SJSA1 (cell line): ENCODE measurements at places on chromosomes 12 and 14. TPM values are rescaled to one million over a fixed set of nuclear protein-coding genes. Genes with fewer than 3 reads are reported as not detected.

- no peak overlapping the region for H3K4me3 ChIP-seq
- no peak overlapping the region for H3K27ac ChIP-seq
- H3K4me1 ChIP-seq: no peaks in the 10 kb centered on the region
Measured at GRCh38 chr12:1367331-1368291, 226.8 kb downstream of the FBXL14 start.

DNA sequence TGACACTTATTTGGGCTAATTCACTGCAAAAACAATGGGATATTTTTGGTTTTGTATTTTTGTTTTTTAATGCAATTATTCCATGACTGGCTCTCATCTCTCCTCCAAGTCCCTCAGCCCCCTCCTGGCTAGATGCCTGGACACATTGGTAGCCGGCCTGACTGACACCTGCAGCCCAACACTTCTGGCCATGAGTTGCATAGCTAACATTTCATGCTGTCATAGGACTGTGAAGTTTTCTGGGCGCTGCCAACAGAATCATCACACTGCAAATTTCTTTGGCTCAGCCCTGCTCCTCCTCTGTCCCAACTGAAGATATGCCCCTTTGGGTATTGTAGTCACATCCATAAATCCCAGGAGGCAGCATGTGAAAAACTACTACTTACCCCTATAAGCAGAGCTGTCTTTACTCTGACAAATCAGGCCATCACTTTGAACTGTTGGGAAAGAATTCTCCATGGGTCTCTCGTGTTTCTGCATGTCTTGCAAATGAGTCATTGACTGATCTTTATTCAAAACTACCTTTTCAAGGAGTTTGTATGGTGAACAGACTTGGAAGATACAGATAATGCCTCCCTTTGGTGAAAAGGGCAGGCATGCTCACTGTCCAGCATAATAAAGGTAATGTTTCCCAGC lies 126.7 kb upstream of the LGR5 start:
- H3K36me3 ChIP-seq: no peaks in the 10 kb centered on the region
- no peak for DNase-seq
- H3K27me3 ChIP-seq: no peaks in the 10 kb centered on the region
- H3K4me1 ChIP-seq: no peaks in the 10 kb centered on the region
- no peak overlapping the region for H3K27ac ChIP-seq
- H3K4me3 ChIP-seq: no peak overlapping the region

GRCh38 chr14:75715926-75716780 lies 55.1 kb downstream of the TTLL5 start:
- peaks cover 41% of the 10 kb centered on the region for H3K27me3 ChIP-seq
- no peak for DNase-seq
- H3K36me3 ChIP-seq: peaks cover 7% of the 10 kb centered on the region; the same call in 1 of the 2 replicates
- peaks cover 22% of the 10 kb centered on the region for H3K4me1 ChIP-seq
- no peak overlapping the region for H3K27ac ChIP-seq
- H3K4me3 ChIP-seq: no peak overlapping the region

- no peak overlapping the region for H3K27ac ChIP-seq
- H3K27me3 ChIP-seq: peaks cover 3% of the 10 kb centered on the region; the same call in 1 of the 2 replicates
- peak overlapping the region; percentile 44 for H3K4me3 ChIP-seq
- H3K36me3 ChIP-seq: no peaks in the 10 kb centered on the region
- DNase-seq: no peak
Measured at GRCh38 chr12:88579161-88579517, 1.1 kb downstream of the KITLG start.

DNA sequence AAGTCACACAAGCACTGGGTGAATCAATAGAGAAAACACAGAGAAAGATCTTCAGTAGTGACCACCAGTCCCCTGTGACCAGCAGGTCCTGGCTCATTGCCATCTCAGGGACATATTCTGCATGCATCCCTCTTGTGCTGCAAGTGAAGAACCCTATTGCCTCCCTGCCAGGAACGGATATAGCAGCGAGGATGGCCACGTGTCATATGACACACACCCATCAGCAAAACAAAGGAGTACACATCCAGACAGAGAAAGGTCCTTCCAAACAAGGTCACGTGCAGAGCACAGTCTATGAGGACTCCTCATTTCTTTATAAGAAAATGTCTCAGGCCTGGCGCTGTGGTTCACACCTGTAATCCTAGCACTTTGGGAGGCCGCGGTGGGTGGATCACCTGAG lies 638.4 kb downstream of the FLRT2 start:
- H3K4me1 ChIP-seq: no peaks in the 10 kb centered on the region
- no peak overlapping the region for H3K4me3 ChIP-seq
- no peaks in the 10 kb centered on the region for H3K27me3 ChIP-seq
- H3K36me3 ChIP-seq: no peaks in the 10 kb centered on the region
- H3K27ac ChIP-seq: no peak overlapping the region
- no peak for DNase-seq

- no peak for DNase-seq
- H3K36me3 ChIP-seq: no peaks in the 10 kb centered on the region
- H3K4me3 ChIP-seq: no peak overlapping the region
- H3K27me3 ChIP-seq: no peaks in the 10 kb centered on the region
- peak overlapping the region; percentile 66 for H3K27ac ChIP-seq
Measured at GRCh38 chr12:114767906-114768722, 84.1 kb upstream of the TBX3 start.

DNA sequence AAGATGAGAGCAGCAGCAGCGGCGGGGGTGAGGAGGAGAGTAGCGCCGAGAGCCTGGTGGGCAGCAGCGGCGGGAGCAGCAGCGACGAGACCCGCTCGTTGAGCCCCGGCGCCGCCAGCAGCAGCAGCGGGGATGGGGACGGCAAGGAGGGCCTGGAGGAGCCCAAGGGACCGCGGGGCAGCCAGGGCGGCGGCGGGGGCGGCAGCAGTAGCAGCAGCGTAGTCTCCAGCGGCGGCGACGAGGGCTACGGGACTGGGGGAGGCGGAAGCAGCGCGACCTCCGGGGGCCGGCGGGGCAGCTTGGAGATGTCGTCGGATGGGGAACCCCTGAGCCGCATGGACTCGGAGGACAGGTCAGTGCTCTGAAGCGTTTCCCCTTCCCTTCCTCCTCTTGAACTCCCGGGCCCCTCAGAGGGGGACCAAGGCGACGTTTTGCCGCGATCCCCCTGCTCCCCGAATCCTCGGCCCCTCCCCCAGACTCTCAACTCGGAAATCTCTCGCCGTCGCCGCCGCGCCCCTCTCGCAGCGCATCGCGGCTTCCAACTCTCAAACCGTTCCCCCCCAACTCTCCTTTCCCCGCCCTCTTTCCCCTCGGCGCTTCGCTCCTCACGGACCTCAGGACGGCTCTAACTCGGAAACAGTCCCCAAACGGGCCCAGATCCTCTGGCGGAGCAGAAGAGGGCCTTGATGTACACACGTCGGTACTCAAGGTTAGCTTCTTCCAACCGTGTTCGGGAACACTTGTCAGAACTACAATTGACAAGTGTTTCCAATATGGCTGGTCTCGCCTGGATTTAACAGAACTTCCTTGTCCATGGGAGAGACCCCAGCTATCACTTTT lies 947 bp downstream of the AEBP2 start:
- peak overlapping the region; percentile 70 for H3K27ac ChIP-seq
- peak; percentile 46 for DNase-seq
- peak overlapping the region; percentile 98 for H3K4me3 ChIP-seq
- H3K36me3 ChIP-seq: peaks cover 14% of the 10 kb centered on the region
- no peaks in the 10 kb centered on the region; the same call in 1 of the 2 replicates for H3K4me1 ChIP-seq

DNA sequence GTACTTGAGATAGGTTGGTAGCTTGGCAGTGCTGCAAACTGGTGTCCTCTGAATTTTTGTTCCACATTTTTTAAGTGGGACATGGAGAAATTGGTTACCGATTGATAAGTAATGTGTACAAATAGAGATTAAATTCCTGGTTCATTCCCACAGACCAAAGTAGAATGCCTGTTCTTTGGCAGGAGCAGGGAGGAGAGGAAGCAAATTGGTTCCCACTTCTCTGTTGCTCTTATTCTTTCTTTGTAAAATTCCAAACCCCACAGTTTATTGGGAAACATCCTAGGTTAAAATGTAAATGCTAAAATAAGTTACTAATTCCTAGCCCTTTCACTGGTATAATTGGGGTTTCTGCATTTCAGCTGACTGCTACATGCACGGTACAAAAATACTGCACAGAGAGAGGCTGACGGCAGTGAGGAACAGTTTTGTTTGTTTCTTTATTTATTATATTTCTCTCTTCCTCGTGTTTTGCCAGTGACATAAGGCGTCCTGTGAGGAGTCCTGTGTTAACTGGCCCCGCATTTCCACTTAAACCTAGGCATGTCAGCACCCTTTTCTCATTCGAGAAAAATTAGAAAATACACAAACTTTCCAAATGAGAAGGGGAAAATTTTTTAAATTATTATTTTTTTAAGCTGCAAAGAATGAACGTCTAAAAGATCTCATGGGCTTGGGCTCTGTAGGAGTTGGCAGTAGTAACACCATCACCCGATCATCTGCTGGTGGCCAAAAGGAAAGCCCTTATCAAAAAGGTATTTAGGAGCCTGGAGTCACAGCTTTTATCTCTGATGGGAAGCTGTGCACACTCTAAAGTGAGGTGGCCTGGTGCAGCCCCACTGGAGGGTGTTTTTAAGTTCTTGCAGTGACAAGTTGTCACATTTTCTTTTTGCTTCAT lies 25.4 kb upstream of the BCL7A start:
- H3K36me3 ChIP-seq: no peaks in the 10 kb centered on the region
- H3K27ac ChIP-seq: no peak overlapping the region
- DNase-seq: no peak
- H3K27me3 ChIP-seq: no peaks in the 10 kb centered on the region

DNA sequence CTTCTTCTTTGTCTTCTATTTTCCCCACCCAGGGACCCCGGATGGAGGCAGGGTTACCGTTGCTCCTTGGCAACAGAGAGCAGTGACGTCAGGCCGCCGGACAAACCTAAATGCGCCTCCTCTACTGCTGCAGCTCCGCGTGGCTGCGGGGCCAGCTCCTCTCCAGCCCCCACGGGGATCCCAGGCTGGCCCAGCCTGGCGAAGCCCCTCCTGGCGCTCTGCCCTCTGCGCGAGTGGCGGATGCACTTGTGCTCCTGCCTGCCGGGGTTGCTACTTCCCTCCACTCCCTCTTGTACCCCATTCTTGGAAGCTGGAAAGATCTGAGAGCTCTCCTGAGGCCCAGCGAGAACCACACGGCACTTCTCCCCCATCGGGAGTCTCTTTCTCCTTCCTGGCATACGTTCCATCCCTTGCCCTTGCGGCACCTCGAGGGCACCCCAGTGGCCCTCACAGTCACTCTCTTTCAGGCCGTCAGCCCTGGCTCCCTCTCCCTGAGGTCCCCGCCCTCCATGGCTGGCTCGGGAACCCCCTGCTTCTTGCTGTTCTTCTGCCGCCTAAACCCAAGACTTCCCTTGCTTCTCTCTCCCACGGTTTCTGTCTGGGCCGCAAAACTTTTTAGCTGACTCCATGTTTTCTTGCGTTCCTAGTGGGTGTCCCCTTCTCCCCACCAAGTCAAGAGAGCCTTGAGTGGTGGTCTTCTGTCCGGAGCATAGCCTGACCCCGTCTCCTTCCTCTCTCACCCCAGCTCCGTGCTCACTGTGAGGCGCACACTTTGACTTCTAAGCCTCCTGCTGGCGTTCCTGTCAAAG lies 121.7 kb downstream of the PAPOLA start:
- H3K4me1 ChIP-seq: no peaks in the 10 kb centered on the region
- no peak for DNase-seq

SSPN gene
- 35.6 and 37.1 TPM in 2 replicates for total RNA-seq

ABCD2 gene
- total RNA-seq: not detected in 2 replicates

MGP gene
- not detected in 2 replicates for total RNA-seq

DNA sequence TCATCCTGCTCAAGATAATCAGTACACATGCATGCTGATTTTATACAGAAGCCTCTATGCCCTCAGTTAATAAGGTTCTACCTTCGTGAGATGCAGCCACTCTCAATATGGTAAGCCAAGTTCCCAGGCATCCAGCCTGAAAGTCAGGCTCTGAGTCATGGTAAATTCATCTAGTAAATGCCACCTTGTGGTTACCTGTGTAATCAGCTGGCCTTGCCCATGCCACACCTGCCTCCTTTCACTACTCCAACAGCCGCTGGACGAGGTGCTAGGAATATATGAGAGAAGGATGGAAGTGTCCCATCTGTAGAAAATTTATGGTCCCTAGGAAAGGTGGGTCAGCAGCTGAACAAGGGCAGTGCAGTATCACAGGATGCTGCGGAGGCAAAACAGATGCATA lies 207.3 kb downstream of the SSPN start:
- no peak overlapping the region for H3K4me3 ChIP-seq
- H3K27me3 ChIP-seq: no peaks in the 10 kb centered on the region
- H3K4me1 ChIP-seq: no peaks in the 10 kb centered on the region
- no peak for DNase-seq
- no peak overlapping the region for H3K27ac ChIP-seq
